Peyer's patch (tissue), 4 donors: ENCODE measurements at places on chromosomes 7 and 10.
A peak's percentile ranks its signal among the peaks of the same experiment; 100 is the strongest.

DNA sequence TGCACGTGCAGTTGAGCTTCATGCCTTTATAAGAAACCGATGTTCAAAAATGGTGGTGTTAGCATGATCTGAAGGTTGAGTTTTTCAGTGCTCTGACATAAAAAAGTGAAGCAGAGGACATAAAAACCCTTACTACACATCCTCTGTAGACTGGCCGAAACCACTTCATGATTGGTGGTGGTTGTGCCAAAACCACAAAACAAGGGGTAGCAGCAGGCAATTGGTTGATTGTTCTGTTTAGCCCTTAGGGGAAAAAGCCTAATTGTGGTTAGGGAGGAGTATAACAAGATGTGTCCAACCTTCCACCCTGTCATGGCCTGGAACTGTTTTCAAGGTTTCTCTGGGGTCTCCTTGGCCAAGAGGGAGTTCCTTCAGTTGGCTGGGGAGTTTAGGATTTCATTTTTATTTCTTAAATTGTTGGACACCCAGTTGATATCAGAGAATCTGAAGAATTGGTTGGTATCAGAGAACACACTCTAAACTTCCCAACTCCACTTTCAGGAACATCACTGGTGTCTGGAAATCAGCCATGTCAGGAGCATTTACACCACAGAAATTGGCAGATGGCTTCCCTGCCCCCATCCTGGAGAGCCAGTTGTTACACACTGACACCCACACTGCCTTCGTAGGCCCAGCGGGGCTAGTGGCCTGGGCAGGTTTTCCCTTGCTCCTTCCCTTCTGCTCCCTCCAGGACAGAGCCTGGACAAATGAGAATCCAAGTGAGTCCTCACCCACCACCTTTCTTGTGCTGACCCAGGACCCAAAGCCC is 18.8 kb downstream of the MRPS24 start:
- DNase-seq = no peak

DNA sequence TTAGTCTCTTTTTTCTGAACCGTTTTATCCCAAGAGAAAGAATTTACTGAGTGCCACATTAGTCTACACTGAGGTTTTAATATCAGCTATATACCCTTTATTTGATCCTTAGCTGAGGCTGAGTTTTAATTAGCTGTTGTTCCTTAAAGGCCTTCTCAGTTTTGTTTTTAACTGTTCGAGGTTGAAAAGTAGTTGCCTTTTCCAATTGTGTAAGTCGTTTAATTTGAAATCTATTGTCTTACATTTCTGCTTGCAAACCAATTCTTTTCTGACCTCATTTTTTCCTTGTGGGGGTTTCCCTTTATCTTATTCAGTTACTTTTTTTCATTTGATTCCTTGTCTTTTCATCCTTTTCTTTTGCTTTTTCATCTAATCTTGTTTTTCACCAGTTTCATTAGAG is 30.8 kb downstream of the UMAD1 start:
- no peak for DNase-seq

- no peak for DNase-seq
Measured at GRCh38 chr10:132453470-132453861, 56.5 kb downstream of the PWWP2B start.

GRCh38 chr7:156094350-156095146 is 282.3 kb upstream of the SHH start:
- DNase-seq = no peak

DNA sequence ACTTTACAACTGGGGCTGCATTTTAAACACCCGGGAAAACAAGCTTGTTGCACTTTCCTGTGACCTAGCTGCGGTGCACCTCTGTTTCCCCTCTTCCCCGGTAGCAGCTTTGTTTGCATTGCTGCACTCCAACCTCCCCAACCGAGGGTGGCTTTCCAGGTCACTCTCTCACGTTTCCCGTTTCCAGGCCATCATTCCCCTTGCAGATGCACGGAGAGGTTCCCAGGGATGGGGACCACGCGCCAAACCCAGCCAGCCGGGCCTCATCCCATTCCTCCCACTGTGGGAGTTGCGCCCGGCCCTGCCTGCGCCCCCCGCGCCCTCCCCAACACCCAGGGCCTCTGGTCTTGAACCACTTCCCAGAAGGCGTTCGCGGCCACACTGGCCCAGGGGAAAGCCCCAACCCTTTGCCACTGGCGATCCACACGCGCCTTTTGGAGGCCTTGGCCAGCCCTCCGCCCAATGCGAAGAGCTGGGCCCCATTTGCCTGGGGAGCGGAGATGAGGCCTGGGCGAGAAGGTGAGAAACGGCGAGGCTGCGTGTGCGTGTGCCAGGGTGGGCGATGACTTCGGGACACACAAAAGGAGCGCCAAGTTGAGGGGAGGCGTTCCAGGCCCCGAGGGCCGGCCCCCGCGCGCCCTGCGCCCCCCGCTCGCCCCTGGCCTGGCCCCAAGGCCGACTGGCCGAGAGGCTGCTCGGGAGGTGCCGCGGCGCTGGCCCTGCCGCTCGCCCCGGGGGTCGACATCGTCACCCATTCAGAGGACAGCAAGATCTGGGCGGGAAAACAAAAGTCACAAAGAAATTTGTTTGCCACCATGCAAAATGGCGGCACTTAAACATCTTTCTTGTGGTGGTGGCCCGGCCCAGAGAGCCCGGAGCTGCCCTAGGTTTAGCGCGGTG is 15.9 kb downstream of the SKIDA1 start:
- DNase-seq = no peak

GRCh38 chr10:75720157-75720556 is 288.7 kb downstream of the LRMDA start:
- DNase-seq = no peak

DNA sequence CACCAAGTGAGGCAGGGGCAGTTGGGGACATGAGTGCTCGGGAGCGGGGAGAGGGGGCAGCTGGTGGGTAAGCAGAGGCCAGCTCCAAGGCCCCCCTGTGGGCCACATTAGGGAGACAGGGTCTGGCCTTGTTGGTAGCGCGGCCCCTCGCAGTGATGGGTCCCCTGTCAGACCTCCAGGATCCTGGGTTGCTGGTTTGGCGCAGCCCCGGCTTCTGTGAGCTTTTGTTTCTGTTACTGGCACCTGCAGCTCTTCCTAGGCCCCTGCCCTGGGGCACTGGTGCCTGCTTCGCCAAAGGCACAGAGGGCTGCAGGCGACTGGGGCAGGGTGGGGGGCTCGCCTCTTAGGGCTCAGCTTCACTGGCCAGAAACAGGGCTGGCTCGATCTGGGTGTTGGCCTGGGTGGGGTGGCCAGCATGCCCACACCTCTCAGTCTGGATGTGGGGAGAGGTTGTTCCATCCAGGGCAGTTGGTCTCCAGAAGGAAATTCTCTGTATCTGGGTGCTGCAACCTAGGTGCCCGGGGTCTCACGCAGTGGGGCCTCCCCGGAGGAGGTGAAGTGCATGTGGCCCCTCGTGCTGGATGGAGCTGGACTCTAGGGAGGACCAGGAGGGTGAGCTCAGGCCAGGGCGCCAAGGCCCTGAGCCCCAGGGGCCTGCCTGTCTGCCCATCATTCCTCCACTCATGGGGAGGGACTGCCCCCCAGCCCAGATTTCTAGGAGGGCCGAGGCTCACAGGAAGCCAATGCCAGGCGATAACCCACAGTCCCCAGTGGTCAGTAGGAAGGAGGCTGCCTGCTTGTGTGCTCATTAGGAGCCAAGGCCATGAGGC is 138.6 kb downstream of the LHPP start:
- DNase-seq = no peak

DNA sequence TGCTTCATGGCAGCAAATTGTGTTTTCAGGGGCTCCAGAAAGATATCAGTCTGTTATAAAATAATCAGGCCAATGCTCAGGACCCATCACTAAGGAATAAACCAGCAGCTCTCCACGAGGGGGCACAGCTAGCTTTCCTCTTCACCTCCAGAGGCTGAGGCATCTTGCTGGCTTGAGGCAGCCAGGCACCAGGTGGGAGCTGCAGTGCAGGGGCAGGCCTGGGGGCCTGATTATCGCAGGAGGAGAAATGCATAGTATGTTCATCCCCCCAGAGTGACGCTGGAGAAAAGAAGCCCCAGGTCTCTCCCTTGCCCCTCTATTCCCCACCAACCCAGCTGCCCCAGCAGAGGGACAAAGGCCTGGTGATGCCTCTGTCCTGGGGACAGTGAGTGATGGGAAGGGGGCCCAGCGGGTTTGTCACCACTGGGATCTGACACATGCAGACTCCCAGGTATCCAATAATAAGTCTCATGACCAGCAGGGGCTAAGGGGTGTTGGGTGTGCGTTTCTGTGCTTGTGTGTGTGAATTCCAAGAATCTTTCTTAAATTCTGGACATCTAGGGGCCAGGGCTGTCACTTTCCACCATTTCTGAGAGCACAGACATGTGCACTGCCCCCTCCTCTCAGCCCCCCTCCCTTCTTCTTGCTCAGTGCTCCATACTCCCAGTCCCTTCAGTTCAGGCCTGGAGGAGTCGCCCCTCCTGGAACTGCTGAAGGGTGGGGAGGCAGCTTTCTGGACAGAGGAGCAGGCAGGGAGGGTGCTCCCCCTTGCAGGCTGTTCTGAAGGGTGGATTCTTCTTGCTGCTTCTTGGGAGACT is 128.1 kb upstream of the FAM20C start:
- DNase-seq = peak; percentile 24

DNA sequence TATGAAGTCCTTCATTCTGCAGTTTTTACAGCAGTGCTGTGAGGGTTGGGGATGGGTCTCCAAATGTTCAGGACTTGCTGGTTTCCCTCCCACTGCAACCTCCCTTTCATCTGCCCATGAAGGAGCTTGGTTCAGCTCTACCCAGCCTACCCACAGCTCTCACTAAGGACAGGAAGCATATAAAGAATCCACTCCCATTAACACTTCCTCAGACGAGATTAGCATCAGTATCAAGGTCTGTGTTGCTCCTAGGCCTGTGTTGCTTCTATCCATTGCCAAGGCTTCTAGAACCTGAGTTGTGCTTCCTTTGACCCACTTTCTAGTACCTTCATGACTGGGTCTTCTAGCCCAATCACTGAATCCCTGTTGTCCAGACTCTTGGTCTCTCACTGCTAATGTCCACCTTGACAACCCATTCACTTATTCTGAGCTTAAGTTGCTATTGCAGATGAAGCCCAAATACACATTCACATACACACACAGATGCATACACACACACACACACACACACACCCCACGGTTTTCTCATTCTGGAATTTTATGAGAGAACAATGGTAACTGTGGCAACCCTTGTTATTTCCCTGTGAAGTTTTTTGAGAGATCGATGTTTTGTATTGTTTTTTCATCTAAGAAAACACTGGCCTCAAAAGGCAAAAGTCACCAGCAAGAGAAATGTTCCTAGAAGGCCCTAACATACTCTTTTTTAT is 248.1 kb downstream of the MTERF1 start:
- DNase-seq = no peak

DNA sequence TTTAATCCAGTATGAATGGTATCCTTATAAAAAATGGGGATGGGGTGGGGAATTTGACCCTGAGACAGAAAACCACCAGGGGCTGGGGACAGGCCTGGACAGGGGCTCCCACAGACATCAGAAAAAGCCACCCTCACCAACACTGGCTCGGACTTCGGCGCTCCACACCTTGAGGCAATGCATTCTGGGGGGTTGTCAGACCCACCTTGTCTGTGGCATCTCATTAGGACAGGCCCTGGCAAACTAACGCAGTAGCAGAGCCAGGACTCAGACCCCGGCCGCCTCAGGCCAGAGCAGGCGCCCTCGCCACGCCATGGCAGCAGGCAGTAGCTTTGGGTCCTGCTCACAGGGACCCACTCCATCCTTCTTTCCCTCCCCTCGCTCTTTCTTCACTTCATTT is 160.1 kb downstream of the CCDC3 start:
- no peak for DNase-seq

GRCh38 chr10:4174197-4174596 is 389.2 kb upstream of the KLF6 start:
- no peak for DNase-seq

DNA sequence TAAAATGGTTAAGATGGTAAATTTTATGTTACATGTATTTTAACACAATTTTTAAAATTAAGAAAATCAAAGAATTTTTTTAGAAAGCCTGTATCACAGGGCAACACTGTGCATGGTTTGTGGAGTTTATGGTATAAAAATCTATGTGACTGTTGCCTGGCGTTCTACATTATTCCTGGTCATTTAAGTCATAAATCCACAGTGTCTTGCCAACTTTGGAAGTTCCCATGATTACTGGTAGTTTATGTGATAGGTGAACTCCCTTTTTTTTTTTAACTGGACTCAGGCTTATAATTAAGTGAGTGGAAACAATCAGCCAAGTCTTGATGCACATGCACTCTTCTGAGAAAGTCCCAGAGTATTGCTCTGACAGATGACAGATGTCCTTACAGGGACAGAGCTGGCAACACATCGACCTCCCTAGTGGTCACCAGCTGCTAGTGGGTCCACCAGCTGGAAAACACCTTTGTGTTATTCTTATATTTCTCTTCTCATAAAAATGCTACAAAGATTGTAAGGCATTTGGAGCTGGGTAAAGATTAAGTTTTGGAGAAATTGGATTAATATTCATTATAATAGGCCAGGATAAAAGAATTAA is 8.8 kb upstream of the STN1 start:
- no peak for DNase-seq

DNA sequence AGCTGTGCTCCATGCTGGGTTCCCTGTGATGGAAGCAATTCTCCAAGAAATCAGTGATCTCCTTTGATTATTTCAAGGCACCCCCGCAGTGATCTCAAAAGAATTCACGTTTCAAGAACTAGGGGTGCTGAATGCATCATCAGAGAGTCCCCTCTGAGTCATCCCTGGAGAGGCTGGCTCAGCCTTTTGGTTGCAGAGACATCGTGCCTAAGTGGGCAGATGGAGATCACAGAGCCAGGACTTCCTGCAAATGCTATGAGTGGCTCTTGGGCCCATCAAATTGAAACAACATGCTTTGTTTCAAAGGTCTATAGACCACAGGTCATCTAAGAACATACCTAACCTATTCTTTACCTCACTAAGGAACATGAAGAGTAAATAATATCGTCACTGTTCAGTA is 41.5 kb upstream of the PLEKHA1 start:
- DNase-seq = no peak

DNA sequence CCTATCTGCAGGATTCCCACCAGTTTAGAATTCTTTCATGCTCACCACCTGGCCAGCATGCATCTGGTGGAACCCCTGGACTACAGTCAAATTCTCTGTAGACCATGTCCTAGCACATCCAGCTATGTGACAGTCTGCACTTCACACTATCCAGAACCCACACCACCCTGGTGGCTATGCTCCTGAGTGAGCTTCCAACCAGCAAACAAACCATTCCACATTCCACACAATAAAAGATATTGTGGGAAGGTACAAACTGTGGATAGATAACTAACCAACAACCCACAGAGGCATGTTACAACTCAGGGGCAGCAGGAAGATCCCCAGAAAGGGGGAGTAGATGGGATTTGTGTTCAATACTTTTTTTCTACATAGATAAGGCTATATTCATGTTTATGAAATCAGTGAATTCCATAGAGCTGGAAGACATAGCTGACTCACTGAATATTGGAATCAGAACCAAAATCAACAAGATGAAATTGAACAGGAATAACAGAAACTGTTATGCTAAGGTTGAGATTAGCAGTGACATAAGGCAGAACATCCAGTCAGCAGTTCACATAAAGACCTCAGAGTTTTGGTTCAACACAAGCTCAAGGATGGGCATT is 72.5 kb downstream of the LRRC17 start:
- no peak for DNase-seq
